ENCODE measurements at places on chromosomes 11 and 22. TPM values are rescaled to one million over a fixed set of nuclear protein-coding genes. Genes with fewer than 3 reads are reported as not detected.

DNA sequence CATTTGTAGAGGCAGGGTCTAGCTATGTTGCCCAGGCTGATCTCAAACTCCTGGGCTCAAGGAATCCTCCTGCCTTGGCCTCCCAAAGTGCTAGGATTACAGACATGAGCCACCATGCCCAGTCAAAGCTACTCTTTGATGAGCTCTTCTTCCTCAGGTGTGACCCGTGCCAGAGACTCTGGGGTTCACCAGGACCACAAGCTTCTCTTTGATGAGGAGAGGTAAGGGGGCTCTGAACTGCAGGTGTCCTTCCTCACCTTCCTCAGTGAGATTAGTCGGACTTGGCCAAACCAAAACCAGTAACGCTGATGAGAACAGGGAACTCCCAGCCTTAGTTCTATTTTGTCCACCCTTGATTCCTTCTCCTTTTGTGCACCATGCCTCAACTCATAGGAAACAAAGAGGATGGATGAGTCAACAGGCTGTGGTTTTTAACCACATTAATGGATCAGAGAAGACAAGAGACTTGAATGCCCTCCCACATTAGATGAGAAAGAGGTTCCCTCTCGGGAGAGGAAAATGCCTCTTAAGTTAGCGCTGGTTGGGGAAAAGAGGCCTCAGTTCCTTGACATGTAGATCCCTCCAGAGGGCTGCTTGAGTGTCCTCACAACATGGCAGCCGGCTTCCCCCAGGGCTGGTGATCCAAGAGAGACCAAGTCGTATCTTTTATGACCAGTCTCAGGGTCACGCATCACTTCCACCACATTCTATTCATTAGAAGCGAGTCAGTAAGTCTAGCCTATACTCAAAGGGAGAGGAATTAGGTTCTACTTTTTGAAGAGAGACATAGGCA lies 25.7 kb upstream of the CTR9 start:
- no peak for DNase-seq

- DNase-seq: no peak
These were observed 18.2 kb downstream of the TTLL8 start for GRCh38 chr22:50039669-50040443.

Gene SLC22A12
- polyA plus RNA-seq: not detected

Gene FDXACB1
- polyA plus RNA-seq: 1.1 TPM

Gene P2RX3
- polyA plus RNA-seq: 0.60 TPM

Gene SCGB2A2
- not detected for polyA plus RNA-seq

DNA sequence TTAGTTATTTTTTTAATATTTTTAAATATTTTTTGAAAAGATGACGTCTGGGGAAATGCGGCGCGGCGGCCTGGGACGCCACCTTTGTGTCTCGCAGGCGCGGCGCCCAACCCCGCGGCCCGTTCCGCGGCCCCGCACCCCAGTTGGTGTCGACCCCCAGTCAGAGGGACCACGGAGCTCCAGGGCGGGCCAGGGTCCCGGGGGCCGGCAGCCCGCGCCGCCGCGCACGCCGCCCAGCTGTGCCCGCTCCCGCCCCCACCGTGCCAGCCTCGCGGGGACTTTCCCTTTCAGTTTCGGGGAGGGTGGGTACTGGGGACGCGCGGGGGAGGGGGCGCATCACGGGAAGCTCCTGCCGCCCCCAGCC lies 1.6 kb downstream of the CCND1 start:
- DNase-seq: no peak

DNA sequence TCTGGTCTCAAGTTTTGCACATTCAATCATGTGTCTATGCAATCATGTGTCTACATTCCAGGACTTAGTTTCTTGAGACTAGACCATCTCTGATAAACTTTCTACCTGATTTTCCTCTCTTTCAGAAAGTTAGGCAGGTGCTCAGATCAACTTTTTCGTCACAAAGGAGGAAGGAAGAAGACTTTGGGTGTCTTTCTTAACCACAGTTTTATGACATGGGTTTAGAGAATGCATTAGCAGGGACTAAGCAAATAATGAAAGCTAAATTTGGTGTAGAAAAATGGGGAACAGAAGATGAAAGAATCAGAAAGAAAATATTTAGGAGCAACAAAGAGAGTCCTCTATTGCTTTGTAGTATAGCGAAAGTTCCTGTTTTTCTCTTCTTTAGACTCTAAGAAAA lies 7.7 kb upstream of the GLYATL1B start:
- no peak for DNase-seq

GRCh38 chr11:96465512-96465911 lies 75.7 kb downstream of the JRKL start:
- DNase-seq: no peak

DNA sequence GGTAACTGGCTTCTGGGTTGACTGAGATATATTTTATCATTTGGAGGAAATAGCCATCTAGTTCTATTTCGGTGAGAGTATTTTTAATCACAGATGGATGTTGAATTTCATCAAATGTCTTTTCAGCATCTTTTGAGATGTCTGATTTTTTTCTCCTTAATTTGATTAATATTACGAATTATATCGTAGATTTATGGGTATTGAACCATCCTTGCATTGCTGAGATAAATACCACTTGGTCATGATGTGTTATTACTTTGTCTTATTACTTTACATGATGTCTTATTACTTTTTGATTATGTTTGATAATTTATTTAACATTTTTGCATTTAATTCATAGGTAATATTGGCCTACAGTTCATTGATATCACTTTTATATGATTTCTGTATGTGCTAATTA lies 78.8 kb upstream of the PARVA start:
- no peak for DNase-seq

Gene JAML
- 0.21 TPM for polyA plus RNA-seq

DNA sequence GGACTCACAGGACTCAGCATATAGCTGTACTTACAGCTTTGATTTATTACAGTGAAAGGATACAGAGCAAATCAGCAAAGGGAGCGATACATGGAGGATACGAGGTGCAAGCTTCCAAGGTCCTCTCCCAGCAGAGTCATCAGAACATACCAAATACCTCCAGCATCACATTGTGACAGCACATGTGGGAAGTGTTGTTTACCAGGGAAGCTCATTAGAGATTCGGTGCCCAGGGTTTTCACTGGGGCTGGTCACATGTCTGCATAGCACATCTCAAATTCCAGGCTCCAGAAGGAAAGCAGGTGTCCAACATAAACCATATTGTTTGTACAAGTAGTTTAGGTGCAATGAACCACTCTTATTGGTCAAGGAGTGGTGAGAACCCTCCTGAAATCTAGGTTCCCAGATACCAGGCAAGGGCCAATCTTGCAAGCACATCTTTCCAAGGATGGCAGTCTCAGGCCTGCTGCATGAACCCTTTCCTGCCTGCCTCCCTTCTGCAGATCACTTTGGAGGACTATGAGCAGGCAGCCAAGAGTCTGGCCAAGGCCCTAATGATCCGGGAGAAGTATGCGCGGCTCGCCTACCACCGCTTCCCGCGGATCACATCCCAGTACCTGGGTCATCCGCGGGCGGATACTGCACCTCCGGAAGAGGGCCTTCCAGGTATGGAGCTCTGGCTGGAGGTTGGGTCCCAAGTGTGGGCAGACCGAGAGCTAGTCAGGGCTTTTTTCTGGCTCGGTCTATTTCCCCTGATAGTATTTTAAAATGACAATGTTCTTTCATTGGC lies 26.7 kb downstream of the AMPD3 start:
- no peak for DNase-seq

Gene APOBEC3H
- polyA plus RNA-seq: 0.12 TPM

DNA sequence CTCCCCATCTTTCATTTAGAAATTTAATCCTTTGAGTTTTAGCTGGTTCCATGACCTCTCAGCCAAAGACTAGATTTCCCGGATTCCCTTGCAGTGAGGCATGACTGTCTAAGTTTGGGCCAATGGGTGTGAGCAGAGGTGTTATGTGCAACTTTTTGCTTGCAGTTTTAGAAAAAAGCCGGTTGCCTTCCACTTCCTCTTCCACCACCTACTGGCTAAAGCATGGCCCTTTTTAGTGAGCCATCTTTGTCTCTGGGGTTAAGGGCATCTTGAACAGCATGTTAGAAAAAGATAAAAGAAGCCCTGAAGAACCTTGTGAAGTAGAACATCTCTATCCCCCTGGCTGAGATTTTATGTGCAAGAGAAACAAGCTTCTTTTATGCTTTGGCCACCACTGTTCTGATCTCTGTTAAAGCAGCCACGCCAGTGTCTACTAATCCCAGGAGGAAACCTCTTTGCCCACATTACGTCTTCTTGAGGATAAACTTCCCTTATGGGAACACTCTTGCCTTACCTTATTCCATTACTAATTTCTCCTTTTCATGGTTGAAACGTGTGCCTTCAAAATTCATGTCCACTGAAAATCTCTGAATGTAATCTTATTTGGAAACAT lies 279.9 kb downstream of the TENM4 start:
- DNase-seq: no peak

DNA sequence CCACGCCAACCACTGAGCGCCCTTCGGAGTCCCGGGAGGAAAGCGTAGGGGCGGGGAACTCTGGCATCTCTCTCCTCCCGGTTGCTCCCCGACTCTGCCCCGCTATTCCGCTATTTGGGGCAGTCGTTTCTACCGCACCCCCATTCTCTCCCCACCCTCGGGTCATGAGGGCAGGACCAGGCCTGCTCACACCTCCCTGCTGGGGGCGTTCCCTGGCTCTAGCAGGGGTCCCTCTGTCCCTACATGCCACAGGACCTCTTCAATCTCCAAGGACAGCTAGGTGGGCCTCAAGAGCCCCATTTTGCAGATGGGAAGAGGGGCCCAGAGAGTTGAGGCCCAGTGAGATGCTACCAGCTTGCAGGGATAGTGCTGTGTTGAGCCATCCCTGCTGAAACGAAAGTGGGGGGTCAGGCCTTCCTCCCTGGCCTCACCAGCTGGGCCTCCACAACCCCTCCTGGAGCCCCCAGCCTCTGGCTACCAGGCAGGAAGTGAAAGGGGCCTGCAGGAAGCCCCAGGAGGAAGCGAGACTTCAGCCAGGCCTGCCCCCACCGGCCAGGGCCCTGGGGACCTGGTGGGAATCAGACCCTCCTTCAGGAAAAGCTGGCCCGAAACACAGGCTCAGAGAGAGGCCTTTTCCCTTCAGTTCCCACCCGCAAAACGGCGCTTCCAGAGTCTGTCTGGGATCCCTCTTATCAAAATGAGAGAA lies 5.5 kb upstream of the SHISA8 start:
- DNase-seq: no peak

- no peak for DNase-seq
These were observed 86.6 kb downstream of the DDX10 start for GRCh38 chr11:108751444-108751843.

DNA sequence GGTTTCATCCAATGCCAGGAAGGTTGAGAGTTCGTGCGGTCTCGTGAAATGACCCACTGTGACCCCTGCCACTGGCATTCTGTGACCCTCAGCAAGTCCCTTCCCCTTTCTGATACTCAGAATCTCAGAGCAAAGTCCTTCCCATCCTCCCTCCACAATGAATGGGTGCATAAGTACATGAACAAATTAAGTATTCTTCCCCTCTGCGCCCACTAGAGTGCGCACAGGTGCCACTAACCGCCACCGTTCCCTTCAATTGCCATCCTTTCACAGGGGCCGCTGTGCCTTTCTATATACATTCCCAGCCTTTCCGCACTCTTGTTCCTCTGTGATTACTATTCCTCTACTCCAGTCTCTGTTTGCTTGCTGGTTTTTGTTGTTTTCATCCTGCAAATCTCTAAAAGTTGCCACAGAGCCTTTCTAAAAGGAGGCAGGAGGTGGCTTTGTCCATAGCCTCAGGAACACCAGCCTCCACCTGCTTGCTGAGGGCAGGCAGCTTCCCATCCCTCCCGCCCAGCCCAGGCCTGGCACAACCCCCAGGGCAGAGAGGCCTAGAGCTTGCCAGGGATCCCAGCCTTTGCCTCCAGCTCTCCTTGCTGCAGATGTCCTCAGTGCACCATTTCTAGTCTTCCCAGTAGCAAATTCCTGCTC lies 6.7 kb upstream of the AP1B1 start:
- DNase-seq: peak; percentile 76

Gene NAALAD2
- polyA plus RNA-seq: 0.20 TPM

DNA sequence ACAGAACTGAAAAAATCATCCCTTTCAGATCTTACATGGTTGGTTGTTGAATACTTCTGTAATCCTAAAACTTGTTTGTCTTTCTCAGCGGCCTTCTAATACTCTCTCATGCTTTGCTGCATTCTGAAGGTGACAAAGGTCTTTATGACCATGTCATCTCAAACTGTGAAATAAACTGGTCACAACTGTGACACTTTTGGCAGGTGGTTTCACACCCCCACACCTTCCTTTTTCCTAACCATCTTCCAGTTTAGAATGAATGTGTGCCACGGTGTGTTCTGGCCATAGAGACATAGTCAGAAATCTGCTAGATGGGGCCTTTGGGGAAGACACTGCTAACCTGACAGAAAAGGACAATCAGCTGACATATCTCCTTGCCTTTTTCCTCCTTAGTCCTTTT lies 14.7 kb upstream of the RFPL3 start:
- no peak for DNase-seq

- peak; percentile 80 for DNase-seq
These were observed 71.8 kb upstream of the PITPNB start for GRCh38 chr22:27990879-27991278.

DNA sequence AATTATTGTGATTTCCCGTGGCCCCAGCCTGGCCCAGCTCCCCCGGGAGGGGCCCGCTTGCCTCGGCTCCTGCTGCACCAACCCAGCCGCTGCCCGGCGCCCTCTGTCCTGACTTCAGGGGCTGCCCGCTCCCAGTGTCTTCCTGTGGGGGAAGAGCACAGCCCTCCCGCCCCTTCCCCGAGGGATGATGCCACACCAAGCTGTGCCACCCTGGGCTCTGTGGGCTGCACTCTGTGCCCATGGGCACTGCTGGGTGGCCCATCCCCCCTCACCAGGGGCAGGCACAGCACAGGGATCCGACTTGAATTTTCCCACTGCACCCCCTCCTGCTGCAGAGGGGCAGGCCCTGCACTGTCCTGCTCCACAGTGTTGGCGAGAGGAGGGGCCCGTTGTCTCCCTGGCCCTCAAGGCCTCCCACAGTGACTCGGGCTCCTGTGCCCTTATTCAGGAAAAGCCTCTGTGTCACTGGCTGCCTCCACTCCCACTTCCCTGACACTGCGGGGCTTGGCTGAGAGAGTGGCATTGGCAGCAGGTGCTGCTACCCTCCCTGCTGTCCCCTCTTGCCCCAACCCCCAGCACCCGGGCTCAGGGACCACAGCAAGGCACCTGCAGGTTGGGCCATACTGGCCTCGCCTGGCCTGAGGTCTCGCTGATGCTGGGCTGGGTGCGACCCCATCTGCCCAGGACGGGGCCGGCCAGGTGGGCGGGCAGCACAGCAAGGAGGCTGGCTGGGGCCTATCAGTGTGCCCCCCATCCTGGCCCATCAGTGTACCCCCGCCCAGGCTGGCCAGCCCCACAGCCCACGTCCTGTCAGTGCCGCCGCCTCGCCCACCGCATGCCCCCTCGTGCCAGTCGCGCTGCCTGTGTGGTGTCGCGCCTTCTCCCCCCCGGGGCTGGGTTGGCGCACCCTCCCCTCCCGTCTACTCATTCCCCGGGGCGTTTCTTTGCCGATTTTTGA lies 3.3 kb upstream of the ANKRD13D start:
- DNase-seq: peak; percentile 56

- DNase-seq: no peak
These were observed 10.4 kb downstream of the APOL2 start for GRCh38 chr22:36228944-36229343.

Gene WNT11
- polyA plus RNA-seq: 4.5 TPM
